IMR-90 (cell line): ENCODE measurements at places on chromosomes 7 and 10.

GRCh38 chr7:44634839-44635591, 28.6 kb downstream of the OGDH start:
- DNase-seq = no peak

GRCh38 chr7:130941322-130942210, 207.6 kb upstream of the KLF14 start:
- DNase-seq = peak; percentile 84

- no peak for DNase-seq
Measured at GRCh38 chr7:19663816-19664462, 44.9 kb downstream of the POLR1F start.

GRCh38 chr7:90629297-90629918, 33.3 kb downstream of the CDK14 start:
- DNase-seq = peak; percentile 63

GRCh38 chr7:70344726-70345125, 746.5 kb downstream of the AUTS2 start:
- no peak for DNase-seq

- no peak for DNase-seq
Measured at GRCh38 chr7:30214651-30215137, 69.7 kb upstream of the ZNRF2 start.
